ENCODE measurements at places on chromosomes 11 and 22.

DNA sequence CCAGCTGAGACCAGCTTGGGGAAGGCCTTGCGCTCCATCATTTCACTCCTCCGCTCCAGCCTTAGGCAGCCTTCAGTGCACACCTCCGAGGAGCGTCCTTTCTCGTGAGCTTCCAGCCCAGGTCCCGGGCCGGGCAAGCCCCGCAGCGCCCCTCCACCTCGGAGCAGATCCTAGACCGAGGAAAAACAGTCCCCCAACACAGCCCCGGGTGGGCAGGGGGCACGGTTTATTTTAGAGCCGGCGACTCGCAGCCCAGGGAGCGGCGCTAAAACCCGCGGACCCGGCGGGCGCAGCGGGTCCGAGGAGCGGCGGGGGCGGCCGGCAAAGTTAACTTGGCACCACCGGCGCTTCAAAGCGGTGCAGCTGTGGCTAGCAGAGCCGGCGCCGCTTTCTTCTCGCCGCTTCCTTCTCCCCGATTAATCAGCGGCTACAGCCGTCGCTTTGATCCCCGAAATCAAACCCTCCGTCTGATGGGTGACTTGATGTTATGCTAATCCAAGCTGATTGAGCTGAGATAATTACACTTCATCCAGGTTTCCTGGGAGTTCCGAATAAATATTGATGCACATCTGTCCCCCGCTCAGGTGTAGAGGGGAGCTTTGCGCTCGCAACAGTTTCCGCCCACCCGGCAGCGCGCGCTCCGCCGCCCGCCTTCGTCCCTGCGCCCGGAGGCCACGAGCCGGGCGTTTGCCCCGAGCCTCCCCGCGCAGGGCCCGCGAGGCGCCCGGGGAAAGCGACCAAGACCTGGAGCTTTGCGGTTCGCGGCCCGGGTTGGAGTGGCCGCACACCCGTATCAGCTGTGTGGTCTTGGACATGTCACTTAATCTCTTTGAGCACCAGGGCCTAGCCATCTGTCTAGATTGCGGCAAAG, 192.7 kb downstream of the BUD13 start:
- DNase-seq: no peak

DNA sequence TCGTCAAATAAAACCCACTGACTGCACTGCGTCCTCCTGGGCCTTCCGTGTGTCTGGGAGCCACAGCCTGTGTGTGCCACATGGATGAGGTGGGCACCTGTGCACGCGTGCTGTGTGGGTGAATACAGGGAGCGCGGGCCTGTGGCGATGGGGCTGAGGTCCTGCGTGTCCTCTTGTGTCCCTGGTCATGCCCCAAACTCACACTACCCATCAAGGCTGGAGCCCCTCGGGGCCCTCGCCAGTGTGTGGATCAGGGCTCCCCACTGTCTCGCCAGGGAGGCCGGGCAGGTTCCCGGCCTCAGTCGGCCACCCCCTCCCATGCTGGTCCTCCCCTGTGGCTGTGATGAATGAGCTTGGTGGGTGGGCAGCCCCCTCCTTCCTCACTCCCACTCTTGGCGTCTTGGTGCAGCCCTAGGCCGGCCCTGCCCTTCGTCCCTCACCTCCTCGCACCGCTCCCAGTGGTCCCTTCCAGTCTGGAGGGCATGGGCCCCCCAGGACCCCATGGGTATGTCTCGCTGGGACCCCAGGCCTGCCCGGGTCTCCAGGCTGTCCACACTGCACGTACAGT, 707 bp upstream of the CD151 start:
- DNase-seq: no peak

- no peak for DNase-seq
These were observed 24.9 kb downstream of the CLPB start for GRCh38 chr11:72409458-72409857.

- DNase-seq: no peak
These were observed 225.8 kb downstream of the ETS1 start for GRCh38 chr11:128361451-128362020.

DNA sequence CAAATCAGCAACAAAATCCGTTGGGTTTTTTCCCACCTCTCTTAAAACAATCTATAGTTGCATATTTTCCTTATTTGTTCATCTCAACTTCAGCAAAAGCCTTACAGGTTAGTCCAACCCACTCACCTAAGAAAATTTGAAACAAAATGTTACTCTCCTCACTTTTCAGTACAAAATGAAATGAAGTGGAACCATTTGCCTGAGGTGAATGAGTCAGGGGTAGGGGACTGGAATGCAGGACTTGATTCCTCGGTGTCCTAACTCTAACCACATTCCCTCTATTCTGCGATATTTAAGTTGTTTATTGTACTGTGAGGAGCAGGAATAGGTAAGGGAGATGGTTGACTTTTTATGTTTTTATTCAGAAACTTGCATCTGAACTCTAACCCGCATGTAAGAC, 16.4 kb downstream of the ATP5MG start:
- no peak for DNase-seq

DNA sequence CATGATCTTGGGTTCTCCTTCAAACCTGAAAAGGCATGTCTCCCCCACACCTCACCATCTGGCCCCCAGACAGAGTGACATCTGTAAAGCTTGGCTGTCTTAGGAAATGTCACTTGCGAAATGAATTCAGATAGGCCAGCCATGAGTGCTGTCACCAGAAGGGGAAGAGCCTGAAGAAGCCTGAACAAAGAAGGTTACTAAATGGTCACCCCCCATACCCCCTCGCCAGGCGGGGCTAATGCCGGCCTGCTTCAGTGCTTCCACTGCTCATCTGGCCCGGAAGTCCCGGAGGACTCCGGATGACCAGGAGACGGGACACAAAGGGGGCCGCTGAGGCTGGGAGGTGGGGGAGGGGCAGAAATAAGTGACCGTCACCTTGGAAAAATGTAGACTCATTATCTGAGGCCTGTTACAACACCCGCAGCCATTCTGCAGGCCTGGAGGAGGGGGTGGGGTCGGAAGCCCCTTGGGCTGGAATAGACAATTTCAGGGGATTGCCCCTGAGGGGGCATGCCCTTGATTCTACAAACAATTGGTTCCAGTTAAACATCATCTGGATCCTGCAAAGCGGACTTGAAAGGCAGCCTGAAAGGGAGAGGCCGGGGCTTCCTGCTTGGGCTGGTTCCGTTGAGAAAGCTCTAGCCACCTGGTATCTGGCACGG, 43.2 kb downstream of the NAT10 start:
- DNase-seq: no peak

DNA sequence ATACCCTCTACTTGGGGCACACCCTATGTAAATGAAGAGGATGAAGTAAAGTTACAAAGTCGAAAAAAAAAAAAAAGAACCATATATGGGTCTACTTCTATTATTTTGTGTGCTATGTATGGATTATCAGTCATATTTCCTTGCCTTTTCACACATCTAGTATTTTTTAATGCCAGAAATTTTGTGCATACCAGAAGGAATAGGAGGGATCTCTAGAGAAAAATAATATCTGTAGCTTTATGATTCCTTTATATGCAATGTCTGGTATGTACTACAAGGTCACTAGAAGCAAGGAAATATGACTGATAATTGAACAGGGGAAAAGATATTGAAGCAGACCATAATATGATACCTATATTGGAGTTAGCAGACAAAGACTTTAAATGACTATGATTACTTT, 713.4 kb downstream of the OPCML start:
- no peak for DNase-seq

- DNase-seq: no peak
These were observed 908 bp downstream of the PLCB3 start for GRCh38 chr11:64252003-64252872.

DNA sequence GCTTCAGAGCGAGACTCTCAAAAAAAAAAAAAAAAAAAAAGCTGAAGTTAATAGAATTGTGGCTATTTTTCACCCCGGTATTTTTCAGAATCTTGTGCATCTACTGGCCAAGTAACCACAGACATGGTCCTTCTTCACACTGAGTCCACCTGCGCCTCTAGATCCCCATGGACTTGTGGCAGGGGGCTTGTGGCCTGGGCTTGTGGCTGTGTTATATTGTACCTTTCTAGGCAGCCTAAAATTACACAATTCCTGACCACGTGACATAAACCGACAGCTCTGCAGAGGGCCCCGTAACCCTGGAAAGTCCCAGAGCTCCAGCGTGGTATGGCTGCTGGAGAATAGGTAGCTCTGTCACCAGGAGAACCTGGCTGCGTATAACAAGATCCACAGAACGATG, 10.9 kb upstream of the NAALADL1 start:
- no peak for DNase-seq

- no peak for DNase-seq
These were observed 48.6 kb upstream of the OLFML1 start for GRCh38 chr11:7436657-7437056.

DNA sequence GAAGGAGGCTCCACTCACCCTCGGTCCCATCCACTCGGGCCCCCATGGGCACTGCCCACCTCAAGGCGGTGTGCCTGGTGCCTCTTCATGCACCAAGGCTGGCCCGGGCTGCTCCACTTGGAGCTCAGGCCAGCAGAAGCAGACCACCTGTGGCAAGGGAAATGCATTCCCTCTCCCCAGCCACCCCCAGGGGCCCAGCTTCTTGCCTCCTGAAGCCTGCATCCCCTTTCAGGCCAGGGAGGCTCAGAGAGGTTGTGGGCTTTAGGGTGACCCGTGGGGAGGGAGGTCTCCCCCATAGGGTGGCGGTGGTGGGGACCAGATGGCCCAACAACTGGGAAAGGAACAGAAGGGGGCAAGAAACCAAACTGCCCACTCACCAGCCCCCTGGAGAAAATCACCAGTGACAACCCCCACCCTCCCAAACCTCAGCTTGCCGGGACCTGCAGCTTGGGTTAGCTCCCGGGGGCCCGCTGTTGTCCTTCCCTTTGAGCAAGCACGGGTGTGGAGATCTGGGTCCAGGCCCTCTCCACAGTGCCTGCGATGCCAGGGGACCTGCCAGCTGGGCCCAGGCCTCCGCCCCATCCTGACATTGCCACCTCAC, 8.4 kb downstream of the CBX6 start:
- DNase-seq: no peak

DNA sequence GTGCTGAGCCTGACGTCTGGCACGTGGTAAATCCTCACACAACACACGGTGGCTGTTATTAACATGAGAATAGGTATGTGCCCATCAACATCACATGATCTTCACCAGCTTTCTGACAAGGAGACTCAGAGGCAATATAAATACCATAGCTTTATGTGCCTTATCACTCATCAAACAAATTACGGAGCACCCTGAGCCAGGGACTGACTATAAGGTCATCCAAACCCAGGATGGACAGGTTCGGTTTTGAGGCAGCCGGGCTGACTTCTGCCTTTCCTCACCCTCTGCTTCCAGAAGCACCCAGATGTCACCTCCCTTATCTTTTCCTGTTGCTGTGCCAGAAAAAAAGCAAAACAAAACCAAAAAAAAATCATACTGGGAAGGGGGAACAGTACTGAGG, 5.7 kb upstream of the PLAAT3 start:
- DNase-seq: no peak

DNA sequence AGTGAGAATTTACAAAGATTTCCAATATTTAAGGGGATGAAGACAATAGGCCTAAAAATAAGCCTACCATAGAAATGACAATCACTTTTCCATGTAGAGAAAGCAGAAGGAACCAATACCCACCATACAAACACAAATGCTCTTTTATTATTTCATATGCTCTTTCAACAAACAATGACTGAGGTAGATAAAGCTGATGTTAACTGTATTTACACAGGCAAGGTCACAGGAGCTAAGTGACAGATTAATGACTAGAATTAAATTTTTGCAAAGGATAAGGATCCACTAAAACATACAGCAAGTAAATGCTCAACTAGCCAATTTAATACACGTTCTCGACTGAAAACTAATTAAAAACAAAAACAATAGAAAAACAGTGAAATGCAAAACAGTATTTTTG, 34.2 kb downstream of the PICALM start:
- no peak for DNase-seq

- DNase-seq: no peak
These were observed 16.6 kb downstream of the OR10D3 start for GRCh38 chr11:124199702-124200101.

DNA sequence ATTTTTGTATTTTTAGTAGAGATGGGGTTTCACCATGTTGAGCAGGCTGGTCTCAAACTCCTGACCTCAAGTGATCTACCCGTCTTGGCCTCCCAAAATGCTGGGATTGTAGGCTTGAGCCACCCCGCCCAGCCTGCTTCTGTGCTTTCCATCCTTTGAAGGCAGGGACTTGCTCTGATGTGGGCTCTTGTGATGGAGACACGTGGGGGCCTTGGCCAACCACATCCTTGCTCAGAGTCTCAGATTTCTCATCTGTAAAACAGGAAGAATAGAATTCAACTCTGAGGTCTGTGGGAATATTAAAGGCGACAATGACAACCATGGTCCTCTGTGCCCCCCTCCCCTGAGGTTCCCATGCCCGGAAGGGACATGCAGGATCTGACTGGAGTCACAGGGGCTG, 3.8 kb upstream of the GGA1 start:
- DNase-seq: no peak

- no peak for DNase-seq
These were observed 462 bp downstream of the UBE2L6 start for GRCh38 chr11:57566905-57567514.

- no peak for DNase-seq
These were observed 290.0 kb upstream of the CHORDC1 start for GRCh38 chr11:90512846-90513245.

DNA sequence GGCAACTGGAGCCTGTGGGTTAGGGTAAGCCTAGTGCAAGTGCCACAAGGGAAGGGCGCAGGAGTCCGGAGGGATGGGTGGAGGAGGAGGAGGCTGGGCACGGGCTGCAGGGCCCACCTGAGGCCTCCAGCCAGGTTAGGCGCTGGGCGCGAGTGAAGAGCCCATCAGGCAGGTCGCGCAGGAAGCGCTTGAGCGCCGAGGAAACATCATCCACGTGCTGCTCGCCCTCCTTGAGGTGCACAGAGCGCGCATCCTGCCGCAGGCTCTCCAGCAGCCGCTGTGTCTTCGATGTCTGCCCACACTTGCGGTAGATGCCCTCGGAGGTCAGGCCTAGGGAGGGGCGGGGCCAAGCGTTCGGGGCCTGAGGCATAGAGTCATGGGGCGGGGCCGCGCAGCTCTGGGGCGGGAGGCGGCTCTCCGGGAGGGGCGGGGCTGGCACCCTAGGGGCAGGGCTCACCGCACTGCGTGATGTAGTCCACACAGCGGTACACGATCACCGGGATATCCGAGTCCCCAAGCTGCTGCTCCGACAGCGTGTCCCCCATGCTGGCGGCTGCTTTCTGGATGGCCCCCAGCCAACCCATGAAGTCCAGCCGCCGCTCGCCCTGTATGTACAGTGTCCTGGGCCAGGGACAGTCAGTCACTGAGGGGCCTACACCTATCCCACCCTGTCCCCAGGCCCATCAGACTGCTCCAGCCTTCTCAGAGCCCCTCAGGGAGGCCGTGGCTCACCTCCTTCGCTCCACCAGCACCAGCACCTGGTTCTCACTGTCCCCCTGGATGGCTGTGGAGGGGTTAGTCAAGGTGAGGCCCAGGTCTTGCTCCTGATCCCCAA, 22.9 kb upstream of the PDE2A start:
- DNase-seq: no peak
